Activated CD4-positive, CD25-positive, alpha-beta regulatory T cell treated with anti-CD3 and anti-CD28 coated beads, Interleukin-2, amount 50 U/mL, for 16 hours (primary cell): ENCODE measurements at places on chromosomes 6 and 20.

- no peak for DNase-seq
Observed at GRCh38 chr6:8707956-8708772, 272.8 kb upstream of the SLC35B3 start.

- DNase-seq: no peak
Observed at GRCh38 chr6:28941684-28942448, 18.1 kb upstream of the TRIM27 start.

- no peak for DNase-seq
Observed at GRCh38 chr6:88908598-88909548, 54.5 kb downstream of the RNGTT start.

DNA sequence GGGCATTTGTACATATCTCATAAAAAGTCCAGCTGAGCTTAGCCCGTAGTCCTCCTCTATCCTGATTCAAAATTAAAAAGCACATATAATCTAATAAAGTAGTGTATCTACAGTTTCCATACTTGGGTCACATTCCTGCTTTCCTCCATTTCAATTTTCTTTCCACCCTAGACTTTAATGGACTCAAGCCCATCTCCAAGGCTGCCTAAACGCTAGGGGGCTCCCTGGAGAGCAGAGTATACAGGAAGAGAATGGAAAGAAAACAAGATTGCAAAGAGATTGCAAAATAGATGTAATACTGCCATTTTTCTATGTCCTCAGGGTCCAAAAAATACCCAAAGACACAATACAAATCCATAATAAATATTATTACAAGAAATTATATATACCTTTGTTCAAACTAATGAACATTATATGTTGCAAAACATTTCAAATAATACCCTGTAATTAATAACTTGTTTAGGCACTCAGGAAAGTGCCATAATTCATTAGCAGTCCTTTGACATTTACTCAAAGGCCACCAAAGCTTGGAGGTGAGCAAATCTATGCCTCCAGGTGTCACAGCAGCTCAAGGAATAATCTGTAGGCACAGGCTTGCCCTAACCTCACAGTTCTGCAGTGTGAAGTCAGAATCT lies 2.4 kb upstream of the MCM3 start:
- peak; percentile 27 for DNase-seq

DNA sequence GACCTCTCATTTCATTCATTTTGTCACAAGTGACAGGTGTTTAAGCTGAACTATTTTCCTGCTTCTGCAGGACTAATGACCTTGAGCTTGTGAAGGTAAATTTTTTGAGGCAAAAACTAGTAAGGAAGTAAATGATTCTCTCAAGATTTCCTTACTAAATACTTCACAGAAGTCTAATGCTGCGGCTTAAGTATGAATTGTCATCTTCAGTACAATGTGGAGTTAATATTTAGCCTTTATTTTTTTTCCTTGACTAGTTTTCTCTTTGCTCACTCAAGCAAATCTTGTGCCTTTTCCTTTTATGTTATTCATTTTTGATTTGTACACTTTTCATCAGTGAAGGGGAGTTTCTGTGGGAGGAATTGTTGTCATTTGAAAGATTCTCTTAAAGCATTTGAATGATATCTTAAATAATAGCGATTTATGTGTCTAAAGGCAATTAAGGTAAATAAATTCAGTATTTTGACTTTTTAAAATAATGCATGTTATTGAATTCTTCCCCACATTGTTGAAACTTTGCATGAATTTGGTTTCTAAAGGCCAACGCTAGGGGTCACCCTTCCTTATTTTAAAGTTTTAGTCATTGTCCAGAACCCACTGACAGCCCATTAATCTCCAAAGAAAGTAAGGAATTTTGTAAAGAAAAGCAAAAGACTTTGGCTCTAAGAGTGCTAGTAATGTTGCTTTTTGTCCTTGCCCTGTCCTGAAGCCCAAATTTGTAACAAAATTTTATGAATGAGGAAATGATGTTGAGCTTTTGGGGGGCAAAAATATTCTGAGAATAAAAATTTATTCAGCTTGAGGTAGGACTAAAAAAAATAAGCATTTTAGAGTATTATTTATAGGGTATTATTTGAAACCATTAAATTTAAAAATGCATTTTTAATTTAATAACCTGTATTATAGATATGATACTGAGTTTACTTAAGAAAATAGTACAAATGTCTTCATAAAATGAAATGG lies 157.4 kb upstream of the LAMA2 start:
- no peak for DNase-seq

DNA sequence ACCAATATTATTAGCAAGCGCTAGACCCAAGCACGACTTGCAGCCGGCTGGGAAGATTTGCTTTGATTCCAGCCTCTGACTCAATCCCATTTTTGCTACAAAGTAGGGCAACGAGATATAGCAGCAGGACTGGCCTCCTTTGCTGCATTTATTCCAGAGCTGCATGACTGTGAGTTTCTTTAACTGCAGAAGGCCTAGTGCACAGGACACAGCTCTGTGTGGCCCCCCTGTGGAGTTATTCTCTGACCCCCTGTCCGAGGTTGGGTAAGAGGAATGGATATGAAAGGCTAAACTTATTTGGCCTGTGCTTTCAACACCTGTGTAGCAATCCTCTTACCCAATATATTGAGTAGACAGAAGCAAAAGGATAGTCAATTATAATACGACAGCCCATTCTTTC lies 133.3 kb upstream of the SPTLC3 start:
- DNase-seq: no peak

GRCh38 chr6:150547502-150548222 lies 52.0 kb upstream of the PLEKHG1 start:
- DNase-seq: no peak

GRCh38 chr6:445571-446417 lies 54.2 kb downstream of the IRF4 start:
- no peak for DNase-seq

GRCh38 chr6:149840345-149841075 lies 23.6 kb downstream of the LRP11 start:
- no peak for DNase-seq

- DNase-seq: no peak
Observed at GRCh38 chr6:69729870-69730449, 66.8 kb downstream of the LMBRD1 start.

- no peak for DNase-seq
Observed at GRCh38 chr6:169397684-169398083, 144.0 kb upstream of the THBS2 start.

- no peak for DNase-seq
Observed at GRCh38 chr20:46108435-46108841, 9.7 kb upstream of the CD40 start.
